ACHN (cell line): ENCODE measurements at places on chromosomes 12 and 14.
A peak's percentile ranks its signal among the peaks of the same experiment; 100 is the strongest.

GRCh38 chr14:64095620-64096019 lies 198.6 kb downstream of the ESR2 start:
- DNase-seq: no peak

- DNase-seq: no peak
These were observed 10.0 kb downstream of the MNAT1 start for GRCh38 chr14:60744566-60744965.

DNA sequence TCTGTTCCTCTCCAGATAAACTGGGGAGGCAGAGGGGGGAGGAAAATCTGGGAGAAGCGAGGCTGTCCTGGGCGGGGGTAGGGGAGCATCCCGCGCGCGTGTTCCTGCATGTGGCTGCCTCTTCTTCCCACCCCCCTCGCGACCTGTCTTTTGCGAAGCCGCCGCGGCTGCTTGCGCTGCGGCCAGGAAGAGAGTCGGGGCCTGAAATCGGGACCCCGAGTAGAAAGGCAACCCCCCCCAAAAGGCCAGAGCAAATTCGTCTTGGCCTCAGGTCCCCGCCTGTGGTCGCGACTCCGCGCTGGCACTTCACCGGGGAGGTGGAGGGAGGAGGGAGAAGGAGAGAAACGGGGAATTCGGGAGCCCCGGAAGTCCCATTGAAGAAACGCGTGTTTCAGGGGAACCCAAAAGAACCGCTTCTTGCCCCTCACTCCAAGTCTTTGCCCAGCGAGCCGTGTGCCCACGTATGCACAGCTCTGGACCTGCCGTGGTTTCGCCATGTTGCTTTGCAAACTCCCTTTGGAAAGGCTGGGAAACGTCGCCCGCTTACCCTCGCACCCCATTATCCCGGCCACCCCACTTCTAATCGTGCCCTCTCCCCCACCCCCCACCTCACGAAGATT lies 944 bp downstream of the CCND2 start:
- DNase-seq: peak; percentile 51

GRCh38 chr12:19208456-19208855 lies 78.9 kb downstream of the PLEKHA5 start:
- no peak for DNase-seq

GRCh38 chr12:6280053-6280469 lies 30.4 kb upstream of the PLEKHG6 start:
- peak; percentile 94 for DNase-seq

DNA sequence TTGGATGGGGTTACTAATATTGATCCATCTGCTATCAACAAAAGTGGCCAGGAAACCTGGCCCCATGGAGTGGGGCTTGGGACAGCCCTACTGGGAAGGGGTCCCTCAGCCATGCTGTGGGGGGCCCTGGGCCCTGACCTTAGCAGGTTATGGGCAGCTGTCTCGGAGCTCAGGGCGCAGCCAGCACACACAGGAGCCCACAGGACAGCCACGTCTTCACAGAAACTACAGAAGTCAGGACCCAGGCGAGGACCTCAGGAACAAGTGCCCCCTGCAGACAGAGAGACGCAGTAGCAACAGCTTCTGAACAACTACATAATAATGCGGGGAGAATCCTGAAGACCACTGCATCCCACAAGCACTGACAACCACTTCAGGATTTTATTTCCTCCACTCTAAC lies 11.9 kb upstream of the FKBP11 start:
- no peak for DNase-seq

- DNase-seq: no peak
These were observed 128.8 kb downstream of the SYNE2 start for GRCh38 chr14:63981569-63981968.

GRCh38 chr12:22190969-22191368 lies 143.5 kb downstream of the ST8SIA1 start:
- no peak for DNase-seq

DNA sequence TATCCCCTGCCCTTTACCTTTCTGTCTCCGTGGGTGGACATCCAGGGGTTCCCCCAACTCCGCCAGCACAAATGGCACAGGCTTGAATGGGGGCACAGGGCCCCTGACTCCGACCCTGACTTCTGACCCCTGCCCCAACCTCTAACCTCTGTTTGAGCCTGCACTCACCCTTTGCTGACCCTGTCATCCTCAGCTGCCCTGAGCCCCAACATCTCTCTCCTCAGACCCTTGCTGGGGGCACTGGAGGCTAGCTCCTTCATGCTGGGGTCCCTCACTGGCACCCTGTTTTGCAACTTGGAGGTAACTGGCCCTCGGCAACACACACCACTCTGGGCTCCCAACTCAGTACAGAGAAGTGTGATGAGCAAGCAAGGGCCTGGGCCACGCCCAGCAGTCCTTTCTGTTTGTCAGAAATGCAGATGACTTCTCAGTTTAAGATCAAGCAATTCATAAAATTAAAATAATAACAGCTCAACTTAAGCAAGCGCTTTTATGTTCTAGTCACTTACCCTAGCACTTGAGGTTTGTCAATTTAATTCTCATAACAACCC lies 2.1 kb downstream of the IFI27 start:
- DNase-seq: no peak

GRCh38 chr14:104805326-104805678 lies 4.4 kb downstream of the ZBTB42 start:
- DNase-seq: peak; percentile 72

DNA sequence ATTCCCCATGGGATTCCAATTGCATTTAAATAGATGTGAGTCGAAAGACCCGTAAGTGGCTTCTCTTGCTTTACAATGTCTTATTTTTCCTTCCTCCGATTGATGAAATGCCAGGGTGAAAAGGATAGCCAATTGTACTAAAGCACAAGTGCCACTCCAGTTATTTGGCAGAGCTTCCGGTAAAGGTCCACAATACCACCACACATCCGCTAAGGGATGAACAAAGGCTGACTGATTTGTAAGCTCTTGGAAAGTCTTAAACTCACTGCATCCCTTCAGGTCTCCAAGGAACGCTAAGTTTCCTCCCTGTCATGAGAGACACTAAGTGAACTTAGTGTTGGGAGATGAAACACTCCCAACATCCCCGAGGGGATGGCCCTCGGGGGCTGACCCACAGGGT lies 21.2 kb upstream of the RNASE1 start:
- DNase-seq: no peak

DNA sequence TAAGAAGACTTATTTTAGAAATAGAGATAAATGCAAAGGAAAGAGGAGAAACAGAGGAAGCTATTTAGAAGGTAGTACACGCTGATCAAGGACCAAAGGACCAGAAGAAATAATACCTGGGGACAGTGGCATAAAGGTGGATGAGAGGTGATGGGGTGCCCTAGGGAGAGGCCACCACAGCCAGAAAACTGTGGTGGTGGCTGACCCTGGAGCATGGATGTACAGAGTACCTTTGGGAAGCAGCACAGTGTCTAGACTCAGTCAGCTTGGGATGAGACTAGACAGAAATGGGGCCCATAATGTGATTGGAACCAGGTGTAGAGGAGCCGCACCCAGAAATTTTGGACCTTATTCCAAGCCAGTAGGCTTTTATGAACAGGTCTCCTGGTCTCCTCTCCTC lies 17.2 kb downstream of the RASSF8 start:
- no peak for DNase-seq

DNA sequence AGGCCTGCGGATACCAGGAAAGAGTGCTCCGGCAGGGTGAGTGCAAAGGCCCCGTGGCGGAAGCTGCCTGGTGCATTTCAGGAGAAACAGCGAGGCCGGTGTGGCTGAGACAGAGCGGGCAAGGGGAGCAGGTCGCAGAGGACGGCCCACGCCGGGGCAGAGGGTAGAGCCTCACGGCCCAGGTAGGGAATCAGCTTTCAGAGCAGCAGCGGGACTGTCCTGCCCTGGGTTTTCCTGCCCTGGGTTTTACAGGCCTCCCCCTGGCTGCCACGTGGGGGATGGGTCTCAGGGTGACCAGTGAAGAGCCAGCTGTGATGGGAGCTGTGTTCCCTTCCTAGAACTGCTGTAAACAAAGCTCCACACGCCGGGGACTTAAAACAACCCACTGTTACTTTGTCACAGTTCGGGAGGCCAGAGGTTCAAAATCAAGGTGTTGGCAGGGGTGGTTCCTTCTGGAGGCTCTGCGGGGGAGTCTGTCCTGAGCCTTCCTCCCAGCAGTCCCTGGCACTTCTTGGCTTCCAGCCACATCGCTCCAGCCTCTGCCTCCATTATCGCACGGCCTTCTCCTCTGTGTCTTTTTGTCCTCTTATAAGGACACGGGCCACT lies 10.4 kb downstream of the NCOR2 start:
- DNase-seq: no peak

DNA sequence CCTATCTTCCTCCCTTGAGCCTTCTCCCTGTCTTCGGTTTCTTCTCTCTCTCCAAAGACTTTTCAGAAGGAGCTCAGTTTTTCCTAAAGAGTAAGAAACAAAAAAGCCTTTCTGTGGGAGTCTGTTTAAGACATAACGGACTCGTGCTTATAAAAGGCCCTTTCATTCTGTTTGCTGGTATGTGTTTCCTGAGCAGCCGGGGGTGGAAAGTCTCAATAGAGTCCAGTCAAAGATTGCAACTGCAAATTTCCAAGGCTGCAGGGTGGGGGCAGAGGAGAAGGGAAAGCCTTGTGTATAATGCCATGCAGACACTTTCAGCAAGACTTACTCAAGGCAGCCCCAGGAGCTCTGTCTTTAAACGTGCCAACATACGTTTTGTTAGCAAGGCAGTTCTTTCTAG lies 62.2 kb downstream of the GNG2 start:
- no peak for DNase-seq

DNA sequence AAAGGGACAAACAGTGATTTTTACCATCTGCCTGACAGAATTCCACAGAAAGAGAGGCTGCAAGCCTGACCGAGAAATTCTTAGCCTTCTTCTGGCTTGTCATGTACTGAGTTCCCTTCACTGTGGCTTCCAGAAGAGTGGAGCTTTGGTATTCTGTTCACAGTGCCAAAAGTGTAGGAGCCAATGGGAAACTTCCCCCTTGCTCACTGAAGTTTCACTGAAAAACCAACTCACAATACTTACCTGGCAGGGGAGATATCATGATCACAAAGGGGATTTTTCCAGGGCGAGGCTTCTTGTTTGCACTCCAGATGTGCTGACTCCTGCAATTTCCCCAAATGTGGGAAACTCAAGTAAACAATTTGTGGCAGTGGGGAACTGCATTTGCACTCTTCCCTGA lies 31.7 kb upstream of the MMP19 start:
- no peak for DNase-seq

DNA sequence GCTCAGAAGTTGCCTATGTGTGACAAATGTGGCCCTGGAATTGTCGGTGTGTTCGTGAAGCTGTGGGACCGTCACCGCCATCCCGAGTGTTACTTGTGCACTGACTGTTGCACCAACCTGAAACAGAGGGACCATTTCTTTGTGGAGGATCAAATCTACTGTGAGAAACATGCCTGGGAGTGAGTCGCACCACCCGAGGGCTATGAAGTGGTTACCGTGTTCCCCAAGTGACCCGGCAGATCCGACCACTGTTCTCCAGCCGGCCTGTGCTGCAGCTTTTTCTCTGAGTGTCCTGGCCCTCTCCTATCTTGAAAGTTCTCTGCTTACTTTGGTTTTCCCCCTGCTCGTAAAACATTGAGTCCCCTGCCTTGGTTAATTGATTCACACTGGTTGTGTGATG lies 65.3 kb downstream of the VCPKMT start:
- DNase-seq: no peak

DNA sequence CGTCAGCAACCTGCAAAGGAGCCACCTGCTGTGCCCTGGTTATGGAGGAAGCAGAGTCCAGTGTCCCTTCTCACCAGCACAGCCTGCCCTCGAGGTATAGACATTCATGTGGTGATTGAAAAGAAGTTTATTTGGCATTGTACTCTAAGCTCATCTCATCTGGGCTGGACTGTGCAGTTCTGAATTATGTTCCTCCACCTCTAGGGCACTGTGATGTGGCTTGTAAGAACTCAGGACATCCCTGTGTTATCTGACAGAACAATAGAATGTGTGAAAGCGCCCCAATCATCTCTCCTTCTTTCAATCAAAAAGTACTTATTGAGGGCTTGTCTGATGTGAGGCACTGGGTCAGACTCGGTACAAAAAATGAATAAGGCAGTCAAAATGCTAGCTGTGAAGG lies 140.1 kb downstream of the DHRS2 start:
- no peak for DNase-seq

DNA sequence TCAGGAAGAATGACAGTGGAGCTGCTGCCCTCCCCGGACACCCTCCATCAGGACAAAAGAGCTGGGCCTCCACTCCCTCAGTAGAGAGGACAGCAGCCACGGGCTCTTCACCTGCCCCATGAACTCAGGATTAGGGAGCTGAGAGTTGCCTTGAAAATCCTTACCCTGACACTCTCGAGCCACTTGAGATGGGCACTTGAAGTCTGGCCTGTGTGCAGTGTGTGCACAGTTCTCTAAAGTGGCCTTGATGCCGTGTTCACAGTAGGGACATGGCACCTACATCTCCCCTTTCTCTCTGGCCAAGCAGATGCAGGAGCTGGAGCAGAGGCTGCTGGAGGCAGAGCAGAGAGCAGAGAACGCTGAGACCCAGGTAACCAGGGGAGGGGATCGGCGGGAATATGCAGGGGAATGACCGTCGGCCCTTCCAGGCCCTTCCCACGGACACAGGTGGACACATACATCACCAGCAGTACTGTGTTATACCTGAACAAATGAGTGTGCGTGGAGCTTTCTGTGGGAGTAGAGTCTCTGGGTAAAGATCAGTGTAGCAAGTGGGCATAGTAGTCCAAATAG lies 22.5 kb downstream of the PLEKHH1 start:
- no peak for DNase-seq

DNA sequence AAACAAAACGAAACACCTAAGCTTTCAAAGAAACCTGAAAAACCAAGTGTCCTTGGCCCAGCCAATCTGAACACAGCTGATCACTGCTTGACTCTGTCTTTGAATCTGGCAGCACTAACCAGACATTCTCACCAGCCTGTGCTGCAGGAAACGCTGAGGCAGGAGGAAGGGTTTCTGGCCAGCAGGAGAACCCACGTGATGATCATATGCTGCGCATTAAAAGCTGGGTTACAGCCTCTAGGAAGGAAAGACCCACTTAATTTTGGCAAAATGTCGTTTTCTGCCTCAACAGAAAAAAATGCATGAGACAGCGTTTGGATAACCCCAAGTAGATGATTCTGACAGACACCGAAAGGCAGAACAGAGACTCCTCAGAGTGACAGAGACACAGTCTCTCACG lies 9.8 kb downstream of the APPL2 start:
- DNase-seq: no peak

DNA sequence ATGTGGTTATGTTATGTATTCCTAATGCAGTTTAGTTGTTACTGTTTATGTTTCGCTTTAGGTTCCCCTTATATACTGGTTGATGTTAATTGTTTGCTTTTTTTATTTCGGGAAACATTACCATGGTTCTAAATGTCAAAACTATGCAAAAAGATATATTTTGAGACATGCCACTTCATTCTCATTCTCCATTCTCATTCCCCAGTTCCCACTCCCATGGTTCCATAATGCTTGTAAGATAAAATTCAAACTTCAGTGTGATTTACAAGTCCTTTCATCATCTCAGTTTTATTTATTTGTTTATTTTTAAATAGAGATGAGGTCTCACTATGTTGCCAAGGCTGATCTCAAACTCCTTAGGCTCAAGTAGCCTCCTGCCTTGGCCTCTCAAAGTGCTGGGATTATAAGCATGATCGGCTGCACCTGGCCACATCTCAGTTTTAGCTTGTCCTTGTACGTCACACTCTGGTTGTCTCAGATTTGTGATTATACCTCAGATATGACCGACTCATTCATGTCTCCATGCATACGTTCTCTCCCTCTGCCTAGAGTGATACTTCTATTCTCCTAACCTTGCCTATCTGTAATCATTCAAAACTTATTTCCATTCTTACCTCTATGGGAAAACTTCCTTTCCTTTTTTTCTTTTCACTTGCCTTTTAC lies 407.8 kb upstream of the RGS6 start:
- no peak for DNase-seq
